ENCODE measurements at places on chromosomes 16 and 17. TPM values are rescaled to one million over a fixed set of nuclear protein-coding genes. Genes with fewer than 3 reads are reported as not detected.

Gene PDILT
- not detected for total RNA-seq

Gene SOST
- total RNA-seq = 0.24 TPM

GRCh38 chr16:10338426-10338825 lies 47.4 kb upstream of the ATF7IP2 start:
- DNase-seq = no peak

Gene CDT1
- 0.46 TPM for total RNA-seq

DNA sequence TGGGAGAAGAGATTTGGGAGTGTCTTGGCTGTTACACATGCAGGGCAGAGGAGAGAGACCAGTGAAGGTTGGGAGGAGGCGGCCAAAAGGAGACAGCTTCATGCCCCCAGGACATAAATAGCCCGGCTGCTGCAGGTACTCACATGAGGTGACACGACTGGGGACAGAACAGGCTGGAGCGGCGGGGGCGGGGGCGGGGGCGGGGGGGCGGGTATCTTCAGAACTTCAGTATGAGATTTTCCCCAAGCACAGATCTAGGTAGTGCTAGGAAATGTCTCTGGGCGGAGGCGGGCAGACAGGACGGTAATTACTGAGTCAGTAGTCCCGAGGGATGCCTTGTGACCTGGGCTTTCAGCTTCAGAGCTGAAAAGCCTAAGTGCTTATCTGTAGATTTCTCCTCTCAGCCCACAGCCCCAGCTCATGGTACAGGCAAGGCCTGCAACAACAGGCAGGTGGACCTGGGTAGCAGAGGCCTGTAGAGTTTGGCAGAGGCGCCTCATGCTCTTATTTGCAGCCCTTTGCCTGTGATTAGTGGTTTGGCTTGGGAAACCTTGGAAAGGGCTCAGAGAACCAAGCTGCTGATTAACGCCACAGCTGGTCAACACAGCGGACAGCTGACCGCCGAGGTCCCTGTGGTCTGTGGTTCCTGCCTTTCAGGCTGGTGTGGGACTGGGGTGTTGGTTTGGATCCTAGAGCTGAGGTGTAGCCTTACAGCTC lies 24.5 kb downstream of the UNK start:
- DNase-seq = peak; percentile 85

DNA sequence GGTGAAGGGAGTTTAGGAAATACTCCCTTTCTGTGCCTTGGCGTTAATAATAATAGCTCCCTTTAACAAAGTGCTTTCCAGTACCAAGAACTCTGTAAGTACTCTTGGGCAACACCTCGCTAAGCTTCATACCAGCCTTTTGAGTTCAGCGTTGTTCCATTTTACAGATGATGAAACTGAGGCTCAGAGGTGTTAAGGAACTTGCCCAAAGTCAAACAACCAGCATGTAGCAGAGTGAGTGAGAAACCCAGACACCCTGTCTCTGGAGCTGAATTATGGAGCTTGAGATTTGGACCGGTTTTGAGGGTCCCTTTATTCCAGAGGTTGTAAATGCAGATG lies 607 bp downstream of the KATNIP start:
- DNase-seq = no peak

GRCh38 chr16:23960081-23960885 lies 124.5 kb downstream of the PRKCB start:
- no peak for DNase-seq

Gene CRHR1
- not detected for total RNA-seq

Gene NOG
- not detected for total RNA-seq

Data from cardiac septum (tissue), 1 donor.